ENCODE measurements at places on chromosomes 13 and 19. TPM values are rescaled to one million over a fixed set of nuclear protein-coding genes. Genes with fewer than 3 reads are reported as not detected.

The POSTN gene
- 14.0 TPM for total RNA-seq

The MIPEP gene
- 17.1 TPM for total RNA-seq

The LAIR2 gene
- total RNA-seq: not detected

The MAST1 gene
- total RNA-seq: 0.56 TPM

The S1PR2 gene
- total RNA-seq: 9.8 TPM

The TUBB4A gene
- total RNA-seq: 0.22 TPM

The METTL21C gene
- total RNA-seq: not detected

The CFD gene
- total RNA-seq: 339 TPM

The MYPOP gene
- total RNA-seq: 1.8 TPM

The CDC34 gene
- 44.8 TPM for total RNA-seq

The POU2F2 gene
- 0.11 TPM for total RNA-seq

Data from thyroid gland (tissue), 4 donors.